M059J (cell line): ENCODE measurements at places on chromosomes 2 and 18.

DNA sequence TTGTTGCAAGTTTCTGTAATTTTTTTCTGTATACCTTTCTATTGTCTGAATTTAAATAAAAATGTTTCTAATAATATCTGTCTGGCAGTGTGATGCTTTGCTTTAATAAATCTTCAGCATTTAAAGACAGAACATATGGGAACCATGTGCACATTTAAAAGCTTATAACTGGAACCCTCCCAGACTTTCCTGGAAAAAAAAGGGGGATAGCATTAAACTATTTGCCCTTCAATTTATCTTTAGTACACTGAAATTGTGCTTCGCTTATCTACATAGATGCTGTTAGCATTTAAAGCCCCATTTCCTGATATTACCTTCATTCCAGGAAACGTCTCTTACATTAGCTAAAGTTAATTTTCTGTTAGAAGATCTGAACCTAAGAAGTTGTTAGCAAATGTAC is 64.6 kb downstream of the ZC3H6 start:
- no peak for DNase-seq

DNA sequence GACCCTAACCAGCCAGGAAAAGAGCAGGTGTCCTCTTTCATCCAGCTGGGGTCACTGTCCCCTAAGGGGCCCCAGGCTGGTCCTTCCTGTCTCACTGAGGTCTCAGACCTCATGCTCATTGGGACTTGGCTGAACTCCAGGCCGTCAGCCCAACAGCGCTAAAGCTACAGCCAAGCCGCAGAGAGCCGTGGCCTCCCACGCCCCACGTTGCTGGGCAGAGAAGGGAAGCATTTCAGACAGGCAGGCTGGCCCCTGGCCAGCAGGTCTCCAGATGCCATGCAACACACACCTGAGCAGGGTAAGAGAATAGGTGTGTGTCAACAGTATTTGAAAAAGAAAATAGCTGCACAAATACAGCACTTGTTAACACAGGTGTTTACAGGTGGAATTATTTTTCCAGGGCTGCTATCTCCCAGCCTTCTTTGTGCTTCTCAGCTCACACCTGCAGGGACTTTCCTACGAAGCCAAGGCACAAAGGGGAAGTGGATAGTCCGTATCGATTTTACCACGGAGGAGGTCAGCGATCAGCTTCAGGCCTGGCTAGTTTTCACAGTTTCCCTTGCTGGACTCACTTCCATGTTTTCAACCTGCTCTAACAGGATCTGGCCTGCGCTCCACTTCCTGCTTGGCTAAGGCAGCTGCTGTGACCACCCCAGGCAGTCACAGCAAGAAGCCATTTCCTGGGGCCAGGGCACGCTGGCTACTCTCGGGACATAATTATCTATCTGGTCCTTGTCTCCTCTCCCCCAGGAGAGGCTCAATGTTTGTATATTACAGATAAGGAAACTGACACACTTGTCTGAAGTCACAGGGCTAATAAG is 156.1 kb upstream of the ID2 start:
- peak; percentile 65 for DNase-seq

DNA sequence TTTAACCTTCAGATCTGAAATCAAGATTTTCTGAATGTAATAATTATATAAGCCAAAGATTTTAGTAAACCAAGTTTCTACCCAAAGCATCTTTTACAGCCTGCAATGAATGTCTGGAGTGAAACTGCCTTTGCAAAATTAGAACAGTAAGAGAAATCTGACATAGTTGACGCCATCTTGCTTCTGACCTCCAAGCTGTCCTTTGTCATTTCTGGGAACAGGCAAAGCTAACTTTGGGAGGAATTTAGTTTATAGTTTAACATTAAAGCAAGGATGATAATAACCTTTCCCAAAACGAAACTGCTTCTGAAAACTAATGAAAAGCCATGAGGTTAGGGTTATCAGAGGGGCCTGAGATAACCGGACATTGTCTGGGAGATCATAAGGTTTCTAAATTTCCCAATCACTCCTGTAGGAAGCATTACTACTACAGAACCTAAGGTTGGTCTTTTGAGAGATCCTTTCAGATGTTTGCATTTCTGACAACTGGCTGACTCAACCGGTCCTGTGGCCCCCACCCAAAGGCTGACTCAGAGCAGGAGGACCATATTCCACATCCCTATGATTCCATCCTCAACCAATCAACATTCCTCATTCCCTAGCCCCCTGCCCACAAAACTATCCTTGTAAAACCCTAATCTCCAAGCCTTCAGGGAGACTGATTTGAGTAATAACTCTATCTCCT is 124.5 kb downstream of the TMEM131 start:
- peak; percentile 86 for DNase-seq

- DNase-seq, result no peak
These were observed 18.4 kb upstream of the TMEM17 start for GRCh38 chr2:62524293-62524941.

- DNase-seq, result no peak
These were observed 96.6 kb upstream of the NRP2 start for GRCh38 chr2:205585449-205586383.

GRCh38 chr2:26523750-26524149 is 45.8 kb upstream of the OTOF start:
- DNase-seq, result no peak

DNA sequence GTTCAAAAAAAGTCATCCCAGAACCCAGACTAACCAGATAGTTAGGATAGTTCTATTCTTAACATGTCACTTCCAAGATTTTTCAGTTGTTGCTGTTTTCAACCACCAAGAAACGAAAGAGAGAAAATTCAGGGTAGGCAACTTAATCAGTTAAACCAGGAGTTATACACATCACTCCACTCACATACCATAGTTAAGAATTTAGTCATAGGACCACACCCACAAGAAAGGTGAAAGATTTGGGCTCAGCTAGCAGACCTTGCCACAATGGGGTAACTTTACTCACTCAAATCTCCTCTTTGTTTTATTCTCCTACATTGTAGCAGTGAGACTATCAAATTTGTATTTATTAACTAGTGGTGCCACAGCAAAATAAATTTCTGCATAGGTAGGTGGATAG is 473.6 kb downstream of the NUP35 start:
- DNase-seq, result no peak

GRCh38 chr2:240791221-240791800 is 28.7 kb downstream of the KIF1A start:
- no peak for DNase-seq

- no peak for DNase-seq
These were observed 119.7 kb upstream of the RMP24 start for GRCh38 chr18:35852786-35853185.

DNA sequence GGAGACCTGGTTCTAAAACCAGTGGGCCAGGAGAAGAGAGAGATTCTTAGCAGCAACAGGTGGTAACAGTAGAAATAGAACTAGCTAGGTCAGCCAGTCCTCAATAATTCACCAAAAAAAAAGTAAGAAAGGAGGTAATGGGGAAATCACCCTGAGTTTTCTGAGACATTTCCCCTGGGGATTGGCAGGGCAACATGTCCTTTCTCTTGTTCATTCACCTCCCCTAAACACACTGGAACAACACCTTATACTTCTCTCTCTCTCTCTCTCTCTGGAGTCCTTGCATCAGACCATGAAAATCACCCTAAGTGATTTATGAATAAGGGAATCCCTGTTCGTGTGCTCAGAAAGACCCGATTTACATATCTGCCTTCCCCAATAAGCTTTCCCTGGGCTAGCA is 64.8 kb downstream of the COX7A2L start:
- no peak for DNase-seq

DNA sequence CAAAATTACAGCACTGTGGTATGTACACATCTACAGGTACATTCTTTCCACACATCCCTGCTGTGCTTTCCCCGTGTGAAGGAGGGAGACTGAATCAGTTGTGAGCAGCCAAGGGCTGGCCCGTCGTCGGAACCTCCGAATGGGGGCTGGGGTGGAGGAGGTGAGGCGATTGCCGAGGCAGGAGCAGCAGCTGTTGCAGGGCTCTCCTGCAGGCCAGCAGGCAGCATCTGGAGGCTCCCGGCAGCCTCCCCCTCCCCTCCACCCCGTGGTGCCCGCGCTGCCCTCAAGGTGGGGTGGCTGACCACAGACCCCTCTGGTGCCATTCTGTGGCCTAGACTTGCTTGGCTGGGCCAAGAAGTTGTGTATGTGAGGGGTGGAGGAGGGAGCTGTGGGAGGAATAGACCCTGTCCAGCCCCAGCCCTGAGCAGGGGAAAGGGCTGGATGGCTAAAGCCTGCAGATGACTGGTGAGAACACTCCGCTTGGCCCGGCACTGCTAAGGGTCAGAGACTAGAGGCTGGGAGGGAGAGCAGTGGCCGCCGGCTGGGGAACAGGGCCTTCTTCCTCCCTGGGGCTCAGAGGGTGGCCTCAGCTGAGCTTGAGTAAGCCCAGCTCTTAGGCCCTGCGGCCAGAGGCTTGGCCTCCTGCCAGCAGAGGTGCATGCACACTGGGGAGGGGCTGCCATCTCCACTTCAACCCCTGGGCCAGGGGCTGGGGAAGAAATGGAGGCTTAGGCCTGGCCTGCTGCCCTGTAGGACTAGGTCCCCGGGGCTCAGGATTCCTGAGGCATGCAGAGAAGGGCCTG is 7.6 kb downstream of the STAMBP start:
- DNase-seq, result no peak

DNA sequence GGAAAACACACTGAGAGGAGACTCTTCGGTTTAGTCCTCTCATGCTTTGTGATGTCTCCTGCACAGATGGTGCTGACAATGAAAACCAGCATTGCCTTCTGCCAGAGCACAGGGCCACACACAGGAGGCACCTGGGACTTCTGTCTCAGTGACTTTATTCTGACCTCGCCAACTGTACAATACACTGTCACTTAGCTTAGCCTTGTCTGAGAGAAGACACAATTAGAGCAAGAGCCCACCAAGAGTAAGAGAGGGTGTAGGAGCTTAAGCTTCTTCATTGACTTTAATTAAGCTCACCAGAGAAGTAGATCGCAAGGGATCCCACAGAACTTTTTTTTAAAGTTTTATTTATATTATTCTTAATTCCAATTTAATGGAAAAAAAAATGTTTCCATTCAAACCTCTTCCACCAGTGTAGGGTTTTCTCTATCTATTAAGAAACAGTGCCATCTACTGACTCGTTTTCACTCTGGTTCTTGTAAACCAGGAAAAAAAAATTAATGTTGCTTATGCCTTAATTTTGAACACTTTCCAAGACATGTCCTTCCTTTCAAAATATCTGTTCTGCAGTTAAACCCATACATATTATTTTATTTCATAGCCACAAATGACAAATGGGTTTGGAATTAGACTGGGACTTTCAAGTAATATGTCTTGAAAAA is 42.4 kb upstream of the DDX18 start:
- peak; percentile 10 for DNase-seq

DNA sequence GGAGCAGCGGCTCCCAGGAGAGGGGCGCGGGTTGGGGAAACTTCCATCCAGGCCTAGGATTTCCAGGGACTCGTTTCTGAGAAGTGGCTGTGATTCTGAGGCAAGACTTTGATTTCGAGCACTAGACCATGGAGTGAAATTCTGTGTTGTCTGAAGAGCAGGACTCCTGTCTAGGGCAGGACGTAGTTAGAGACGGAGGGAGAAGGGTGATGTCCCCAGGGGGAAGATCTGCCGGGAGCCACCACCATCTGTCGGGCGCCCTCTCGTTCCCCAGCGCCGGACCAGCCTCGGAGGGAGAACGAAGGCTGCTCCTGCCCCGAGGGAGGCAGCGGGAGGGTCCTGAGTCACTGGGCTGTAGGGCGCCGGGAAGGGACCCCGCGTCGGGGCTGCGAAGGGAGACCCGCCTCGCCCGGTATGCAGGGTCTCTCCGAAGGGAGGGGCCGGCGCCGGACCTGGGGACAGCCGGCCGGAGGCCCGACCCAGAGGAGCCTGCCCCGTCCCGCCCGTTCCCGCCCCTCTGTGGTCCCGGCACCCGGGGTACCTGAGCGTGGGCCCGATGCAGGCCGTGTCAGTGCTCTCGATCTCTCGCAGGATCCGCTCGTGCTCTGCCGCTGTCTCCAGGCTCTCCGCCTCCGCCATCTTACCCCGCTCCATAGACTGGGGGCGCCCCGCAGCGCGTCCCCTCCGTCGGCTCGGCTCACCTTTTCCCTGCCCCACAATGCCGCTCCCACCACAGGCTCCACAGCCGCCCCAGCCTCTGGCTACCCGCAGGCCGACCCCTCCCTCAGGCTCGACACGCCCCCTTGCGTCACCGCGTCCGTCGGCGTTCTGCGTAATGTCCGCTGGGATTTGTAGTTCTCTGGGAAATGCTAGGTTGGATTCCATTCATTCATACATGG is at the start of gene EXOC6B:
TSS of gene EXOC6B (minus strand) at position 777 of the 899 bp plus-strand sequence.
- DNase-seq, result peak; percentile 87

DNA sequence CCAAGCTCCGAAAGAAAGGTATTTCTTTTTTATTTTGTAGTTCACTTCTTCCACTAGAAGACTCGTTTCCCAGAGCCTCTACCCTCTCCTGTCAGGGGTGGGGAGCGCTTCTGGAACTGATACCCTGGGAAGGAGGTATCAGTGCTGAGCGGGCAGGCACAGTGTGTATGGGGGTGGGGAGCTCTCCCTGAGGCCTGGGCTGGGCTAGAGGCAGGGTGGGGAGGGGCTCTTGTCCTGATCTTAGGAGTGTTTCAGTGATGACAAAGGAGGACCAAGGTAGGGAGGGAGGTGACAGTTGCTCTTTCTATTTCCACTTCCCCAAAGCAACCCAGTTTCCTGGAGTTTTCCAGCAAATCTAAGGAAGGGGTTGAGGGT is 65.4 kb downstream of the ARHGAP25 start:
- DNase-seq, result no peak

GRCh38 chr18:39453356-39453755 is 1887.8 kb upstream of the CELF4 start:
- no peak for DNase-seq

DNA sequence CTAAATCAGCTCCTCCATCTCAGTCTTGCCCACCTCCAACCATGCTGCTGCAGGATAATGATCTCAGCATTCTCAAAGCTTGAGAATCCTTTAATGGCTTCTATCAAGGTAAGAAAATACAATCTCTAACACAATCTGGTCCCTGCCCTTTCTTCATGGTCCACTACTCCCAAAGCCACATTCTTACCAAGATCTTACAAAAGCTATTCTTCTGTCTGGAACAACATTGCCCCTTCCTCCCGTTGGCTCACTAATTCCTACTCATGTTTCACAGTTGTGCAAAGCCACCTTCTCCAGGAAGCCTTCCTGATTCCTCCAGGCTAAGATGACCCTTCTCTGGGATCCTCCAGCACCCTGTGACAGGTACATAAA is 5.9 kb upstream of the SFXN5 start:
- no peak for DNase-seq

DNA sequence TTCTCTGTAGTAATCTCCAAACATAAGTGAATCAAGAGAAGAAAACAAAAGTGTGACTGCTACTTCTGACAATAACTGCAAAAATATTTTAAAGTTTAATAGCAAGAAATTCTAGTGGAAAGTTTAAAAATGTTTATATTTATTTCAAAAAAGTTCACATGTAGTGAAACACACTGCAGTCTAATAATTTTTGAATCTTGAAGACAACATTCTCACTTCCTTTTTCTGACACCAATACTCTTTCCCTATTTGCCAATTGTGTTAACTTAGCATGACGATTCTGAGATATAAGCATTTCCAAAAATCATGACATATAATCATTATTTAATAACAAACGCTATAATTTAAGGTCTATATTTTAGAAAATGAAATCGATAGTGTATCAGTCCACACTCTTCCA is 429.1 kb upstream of the PKDCC start:
- no peak for DNase-seq

GRCh38 chr2:240983996-240984498 is 14.4 kb upstream of the SNED1 start:
- no peak for DNase-seq

- no peak for DNase-seq
These were observed 21.0 kb upstream of the MCFD2 start for GRCh38 chr2:46936566-46936965.
